DND-41 (cell line): ENCODE measurements at places on chromosomes 7 and 10.

- DNase-seq = no peak
Observed at GRCh38 chr7:84274029-84274638, 79.5 kb upstream of the SEMA3A start.

- no peak for DNase-seq
Observed at GRCh38 chr7:13829914-13830900, 159.3 kb downstream of the ETV1 start.

- DNase-seq = no peak
Observed at GRCh38 chr10:84820120-84820519, 491.7 kb downstream of the CCSER2 start.

GRCh38 chr7:3229904-3230470 is 71.1 kb upstream of the SDK1 start:
- no peak for DNase-seq

DNA sequence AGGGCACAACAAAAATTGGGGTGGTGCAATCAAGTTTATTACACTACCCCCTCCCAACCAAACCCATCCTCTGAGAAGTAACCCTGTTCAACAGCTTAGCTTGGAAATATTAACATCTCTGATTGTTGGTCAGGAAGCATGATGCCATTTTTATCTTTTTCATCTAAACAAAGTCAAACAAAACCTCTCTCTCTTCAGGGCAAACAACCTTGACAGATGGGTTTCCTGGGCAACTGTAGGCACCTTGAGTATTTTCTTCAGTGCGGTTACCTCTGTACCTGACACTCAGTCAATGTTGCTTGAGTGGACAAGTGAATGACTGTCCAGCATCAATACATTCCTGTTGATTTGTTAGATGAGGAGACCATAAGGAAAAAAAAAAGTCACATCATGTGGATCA is 183.6 kb downstream of the NRP1 start:
- no peak for DNase-seq

GRCh38 chr7:54888734-54889082 is 129.7 kb upstream of the SEC61G start:
- no peak for DNase-seq

- DNase-seq = no peak
Observed at GRCh38 chr7:44622342-44623151, 16.1 kb downstream of the OGDH start.

GRCh38 chr7:152847386-152847908 is 87.9 kb downstream of the ACTR3B start:
- DNase-seq = no peak

DNA sequence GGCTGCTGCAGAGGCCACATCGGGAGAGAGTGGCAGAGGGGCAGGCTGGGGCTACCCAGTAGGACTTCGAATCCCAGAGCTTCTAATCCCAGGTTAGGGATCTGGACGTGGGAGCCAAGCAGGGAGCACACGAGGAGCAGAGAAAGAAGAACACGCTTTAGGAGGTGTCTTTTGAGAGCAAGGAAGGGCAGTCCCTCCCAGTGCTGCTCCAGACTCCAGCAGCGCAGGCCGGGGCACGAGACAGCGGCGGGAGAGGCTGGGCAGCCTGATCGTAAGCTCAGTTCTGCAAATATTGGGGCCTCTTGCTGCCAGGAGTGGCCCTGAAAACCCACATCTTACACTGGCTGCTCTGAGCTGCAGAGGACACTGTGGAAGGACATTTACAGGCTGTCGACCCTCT is 75.9 kb downstream of the HIPK2 start:
- no peak for DNase-seq

- no peak for DNase-seq
Observed at GRCh38 chr7:55502858-55503440, 69.4 kb downstream of the VOPP1 start.

GRCh38 chr10:75439811-75440210 is 8.4 kb downstream of the LRMDA start:
- no peak for DNase-seq

GRCh38 chr10:7541137-7542087 is 125.4 kb downstream of the ITIH5 start:
- no peak for DNase-seq

- DNase-seq = no peak
Observed at GRCh38 chr10:85967594-85967993, 399.0 kb downstream of the GRID1 start.

- no peak for DNase-seq
Observed at GRCh38 chr7:12322903-12323300, 80.8 kb downstream of the VWDE start.

- DNase-seq = no peak
Observed at GRCh38 chr7:82507976-82508677, 64.5 kb upstream of the CACNA2D1 start.

DNA sequence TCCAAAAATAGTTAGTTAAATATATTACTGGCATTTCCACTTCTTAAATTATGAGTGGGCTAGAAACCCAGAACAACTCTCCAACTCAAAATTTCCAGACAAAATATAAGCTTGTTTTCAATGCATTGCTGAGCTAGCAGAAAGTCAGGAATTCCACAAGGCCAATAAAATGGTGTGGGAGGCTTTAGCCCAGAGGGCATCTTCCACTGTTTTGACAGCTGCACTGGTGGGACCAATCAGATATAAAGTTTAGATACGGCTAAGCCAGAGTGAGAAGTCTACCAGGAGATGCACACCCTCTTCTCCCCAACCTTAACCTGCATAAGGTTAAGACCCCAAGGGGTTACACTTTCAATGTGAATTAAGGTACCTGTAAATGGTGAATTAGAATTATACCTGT is 76.6 kb downstream of the AMPH start:
- DNase-seq = no peak

DNA sequence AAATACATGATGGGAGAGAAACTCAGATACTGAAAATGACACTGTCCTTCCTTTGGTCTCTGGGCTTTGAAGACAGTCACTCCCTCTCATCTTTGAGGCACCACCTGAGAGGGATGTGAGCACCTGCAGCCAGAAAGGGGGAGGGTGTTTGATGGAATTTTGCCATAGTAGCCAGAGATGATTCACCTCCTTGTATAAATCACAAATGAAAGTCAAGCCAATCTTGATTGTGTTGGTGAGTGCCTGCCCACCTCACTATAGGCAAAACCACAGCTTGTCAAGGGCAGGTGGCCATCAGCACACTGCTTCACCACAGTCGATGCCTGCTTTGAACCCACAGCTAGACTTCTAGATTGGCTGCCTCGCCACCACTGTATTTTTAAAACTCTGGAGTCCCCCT is 48.2 kb downstream of the PON1 start:
- no peak for DNase-seq

DNA sequence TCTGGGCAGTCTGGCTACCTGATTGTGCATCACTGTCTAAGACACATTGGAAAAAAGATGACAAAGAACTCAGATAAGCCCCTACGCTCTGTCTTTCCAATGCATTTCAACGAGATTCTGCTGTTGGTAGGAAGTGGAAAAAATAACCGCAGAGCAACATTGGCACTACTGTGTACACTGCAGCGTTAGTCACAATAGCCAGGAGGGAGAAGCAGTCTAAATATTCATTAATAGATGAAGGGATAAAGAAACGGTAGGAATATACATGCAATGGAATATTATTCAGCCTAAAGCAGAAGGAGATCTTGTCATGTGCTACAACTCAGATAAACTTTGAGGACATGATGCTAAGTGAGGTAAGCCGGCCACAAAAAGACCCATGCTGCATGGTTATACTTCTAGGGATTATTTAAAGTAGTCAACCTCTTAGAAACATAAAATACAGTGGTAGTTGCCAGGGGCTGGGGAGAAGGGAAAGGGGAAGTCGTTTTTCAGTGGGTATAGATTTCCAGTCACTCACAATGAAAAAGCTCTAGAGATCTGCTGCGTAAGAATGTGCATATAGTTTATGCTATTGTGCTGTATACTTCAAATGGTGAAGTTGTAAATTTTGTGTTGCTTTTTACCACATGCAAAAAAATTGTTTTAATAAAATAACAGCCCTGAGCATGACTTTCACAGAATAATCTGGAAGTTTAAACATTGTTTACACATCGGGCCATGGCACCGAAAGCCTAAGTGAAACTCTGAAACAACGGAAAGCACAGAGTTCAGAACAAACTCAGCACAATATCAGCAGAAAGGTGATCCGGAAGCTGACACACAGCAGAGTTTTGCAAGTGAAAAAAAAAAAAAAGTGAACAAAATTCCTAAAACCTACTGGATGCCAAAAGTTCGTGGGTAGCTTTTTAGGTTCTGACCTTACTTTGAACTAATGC is 40.1 kb downstream of the ELMO1 start:
- DNase-seq = no peak

- no peak for DNase-seq
Observed at GRCh38 chr7:117872561-117873309, 506 bp downstream of the CTTNBP2 start.

- no peak for DNase-seq
Observed at GRCh38 chr10:87585565-87586514, 73.8 kb upstream of the PAPSS2 start.

- no peak for DNase-seq
Observed at GRCh38 chr7:48416327-48416908, 245.2 kb downstream of the ABCA13 start.

GRCh38 chr10:85786401-85786899 is 580.1 kb downstream of the GRID1 start:
- DNase-seq = no peak

DNA sequence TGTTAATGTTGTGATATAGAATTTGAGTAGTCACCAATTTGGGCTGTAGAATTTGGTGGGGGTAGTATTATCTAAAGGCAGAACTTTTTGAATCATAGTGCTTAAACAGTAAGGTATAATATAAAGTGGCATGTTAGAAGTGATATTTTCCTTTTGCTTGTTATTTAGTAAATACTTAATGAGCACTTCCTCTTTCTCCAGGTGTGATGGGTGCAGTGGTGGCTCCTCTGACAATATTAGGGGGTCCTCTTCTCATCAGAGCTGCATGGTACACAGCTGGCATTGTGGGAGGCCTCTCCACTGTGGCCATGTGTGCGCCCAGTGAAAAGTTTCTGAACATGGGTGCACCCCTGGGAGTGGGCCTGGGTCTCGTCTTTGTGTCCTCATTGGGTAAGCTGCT is 10.5 kb downstream of the GHITM start:
- no peak for DNase-seq

DNA sequence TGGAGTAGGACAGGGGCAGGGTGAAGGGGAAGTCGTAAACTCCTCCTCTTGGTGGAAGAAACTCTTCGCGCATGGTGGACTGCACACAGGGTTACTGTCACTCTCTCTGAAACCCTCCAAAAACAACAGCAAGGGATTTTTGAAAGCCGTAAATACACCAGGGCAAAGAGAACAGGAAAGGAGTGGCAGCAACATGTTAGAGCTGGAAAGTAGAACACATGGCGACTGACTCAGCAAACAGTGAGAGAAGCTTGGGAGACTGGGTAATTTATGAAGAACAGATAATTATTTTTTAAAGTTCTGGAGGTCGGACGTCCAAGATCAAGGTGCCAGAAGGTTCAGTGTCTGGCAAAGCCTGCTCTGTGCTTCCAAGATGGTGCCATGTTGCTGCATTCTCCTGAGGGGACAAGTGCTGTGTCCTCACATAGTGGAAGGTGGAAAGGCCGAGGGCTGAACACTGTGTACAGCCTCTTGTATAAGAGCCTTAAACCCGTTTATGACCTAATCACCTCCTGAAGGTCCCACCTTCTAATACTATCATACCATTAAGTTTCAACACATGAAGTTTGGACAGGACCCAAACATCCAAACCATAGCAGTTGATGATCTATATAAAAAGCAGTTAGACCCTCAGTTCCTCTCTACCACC is 22.5 kb upstream of the C10orf53 start:
- DNase-seq = no peak

GRCh38 chr10:118564652-118565051 is 30.8 kb downstream of the PRLHR start:
- DNase-seq = no peak

GRCh38 chr10:118458957-118459641 is 117.0 kb upstream of the FAM204A start:
- DNase-seq = no peak

GRCh38 chr10:18308600-18308999 is 168.4 kb downstream of the CACNB2 start:
- DNase-seq = no peak

DNA sequence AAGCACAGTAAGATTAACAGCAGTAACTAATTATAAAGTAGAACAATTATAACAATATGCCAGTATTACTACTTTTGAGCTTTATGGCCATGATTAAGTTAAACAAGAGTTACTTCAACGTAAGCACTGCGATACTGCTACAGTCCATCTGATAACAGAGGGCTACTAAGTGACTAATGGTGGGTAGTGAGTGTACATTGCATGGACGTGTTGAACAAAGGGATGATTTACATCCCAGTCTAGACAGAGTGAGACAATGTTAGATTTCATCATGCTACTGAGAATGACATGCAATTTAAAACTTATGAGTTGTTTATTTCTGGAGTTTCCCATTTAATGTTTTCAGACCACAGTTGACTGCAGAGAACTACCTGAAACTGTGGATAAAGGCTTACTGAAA is 45.6 kb downstream of the TPST1 start:
- no peak for DNase-seq

DNA sequence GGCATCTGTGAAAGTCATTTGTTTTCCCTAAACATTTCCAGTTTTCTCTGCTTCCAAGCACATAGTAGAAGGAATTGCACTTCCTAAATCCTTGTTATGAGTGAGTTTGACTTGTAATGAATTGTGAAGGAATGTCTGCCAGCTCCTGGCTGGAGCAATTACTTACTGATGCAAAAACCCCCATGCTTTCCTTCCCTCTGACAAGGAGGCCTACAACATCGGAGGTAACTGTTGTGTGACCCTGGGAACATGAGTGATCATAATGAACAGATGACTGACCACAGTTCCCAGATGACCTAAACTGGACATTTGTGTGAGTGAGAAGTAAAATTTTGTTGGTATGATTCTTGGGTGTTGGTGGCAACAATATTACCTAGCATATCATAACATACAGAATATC is 21.4 kb upstream of the CPVL start:
- DNase-seq = no peak

DNA sequence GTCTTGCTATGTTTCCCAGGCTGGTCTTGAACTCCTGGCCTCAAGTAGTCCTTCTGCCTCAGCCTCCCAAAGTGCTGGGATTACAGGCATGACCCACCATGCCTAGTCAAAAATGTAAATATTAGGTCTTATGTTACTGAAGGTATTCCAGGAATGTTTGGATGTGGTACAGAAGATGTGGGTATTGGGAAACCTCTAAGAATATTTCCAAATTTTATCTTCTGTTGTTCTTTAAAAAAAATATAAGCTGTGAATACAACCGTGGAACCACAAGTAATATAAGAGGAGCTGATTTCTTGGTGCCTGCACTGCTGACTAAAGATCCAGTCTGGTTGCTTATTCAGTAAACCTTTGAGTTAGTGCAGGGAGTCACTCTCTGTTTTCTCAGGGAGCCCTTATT is 178.3 kb downstream of the AUTS2 start:
- no peak for DNase-seq
